ENCODE measurements at places on chromosomes 5 and 9.

GRCh38 chr9:70042461-70043215, 1.0 kb upstream of the MAMDC2 start:
- H3K4me1 ChIP-seq, result peaks cover 8% of the 10 kb centered on the region
- DNase-seq, result no peak
- no peaks in the 10 kb centered on the region for H3K27me3 ChIP-seq

DNA sequence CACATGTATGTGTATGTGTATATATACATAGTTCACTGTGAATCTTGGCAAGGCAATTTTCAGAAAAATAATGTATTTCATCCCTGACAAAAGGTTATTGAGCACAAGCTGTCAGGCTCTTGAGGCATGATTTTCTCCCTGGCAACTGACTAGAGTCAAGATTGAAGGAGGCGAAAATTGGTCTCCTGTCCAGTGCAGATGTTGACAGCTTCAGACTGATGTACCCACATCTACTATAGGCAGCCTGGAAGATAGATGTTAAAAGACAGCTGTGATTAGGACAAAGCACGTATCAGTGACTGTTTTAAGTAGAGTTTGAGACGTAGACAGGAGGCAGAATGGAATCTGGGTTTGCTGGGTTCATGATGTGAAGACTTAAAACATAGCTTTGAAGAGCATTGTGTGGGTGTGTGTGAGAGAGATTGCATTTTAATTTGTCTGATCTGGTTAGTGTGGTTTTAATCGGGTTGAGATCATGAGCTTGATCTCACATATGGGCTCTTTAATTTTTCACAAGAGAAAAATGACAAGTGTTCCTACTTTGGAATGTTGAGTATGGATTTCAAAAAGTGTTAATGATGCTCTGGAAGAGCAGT, 39.1 kb downstream of the CTNNA1 start:
- peaks cover 2% of the 10 kb centered on the region for H3K4me1 ChIP-seq
- no peak overlapping the region for H3K4me3 ChIP-seq
- no peak for DNase-seq
- no peak overlapping the region for H3K27ac ChIP-seq
- peaks cover 10% of the 10 kb centered on the region for H3K36me3 ChIP-seq

DNA sequence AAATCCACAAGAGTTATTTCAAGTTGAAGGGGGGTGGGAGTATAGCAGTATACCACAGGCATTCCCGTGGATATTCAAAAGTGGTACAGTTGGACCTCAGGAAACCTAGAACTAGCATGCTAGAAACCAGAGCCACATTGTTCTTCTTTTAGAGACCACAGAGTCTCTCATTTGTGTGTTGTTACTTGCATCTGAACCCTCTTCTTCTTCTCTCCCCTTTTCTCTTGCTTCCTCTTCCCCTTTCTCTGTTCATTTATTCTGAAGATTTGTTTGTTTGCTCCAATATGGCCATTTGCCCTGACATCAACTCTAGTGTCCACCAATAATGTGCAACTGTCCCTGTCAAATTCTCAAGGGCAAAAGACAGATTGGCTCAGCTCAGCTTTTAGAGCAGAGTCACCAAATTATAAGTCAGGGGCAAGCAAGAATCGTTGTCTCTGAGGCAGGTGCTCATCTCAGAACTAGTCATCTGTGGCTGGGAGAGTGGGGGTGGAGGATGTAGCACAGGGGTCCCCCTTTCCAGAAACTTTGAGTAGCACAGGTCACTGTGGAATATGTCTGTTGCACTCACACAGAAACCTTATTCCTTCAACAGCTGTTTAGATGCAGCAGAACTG, 321.1 kb downstream of the ARRDC3 start:
- H3K36me3 ChIP-seq, result no peaks in the 10 kb centered on the region
- peaks cover 4% of the 10 kb centered on the region for H3K4me1 ChIP-seq
- DNase-seq, result no peak

DNA sequence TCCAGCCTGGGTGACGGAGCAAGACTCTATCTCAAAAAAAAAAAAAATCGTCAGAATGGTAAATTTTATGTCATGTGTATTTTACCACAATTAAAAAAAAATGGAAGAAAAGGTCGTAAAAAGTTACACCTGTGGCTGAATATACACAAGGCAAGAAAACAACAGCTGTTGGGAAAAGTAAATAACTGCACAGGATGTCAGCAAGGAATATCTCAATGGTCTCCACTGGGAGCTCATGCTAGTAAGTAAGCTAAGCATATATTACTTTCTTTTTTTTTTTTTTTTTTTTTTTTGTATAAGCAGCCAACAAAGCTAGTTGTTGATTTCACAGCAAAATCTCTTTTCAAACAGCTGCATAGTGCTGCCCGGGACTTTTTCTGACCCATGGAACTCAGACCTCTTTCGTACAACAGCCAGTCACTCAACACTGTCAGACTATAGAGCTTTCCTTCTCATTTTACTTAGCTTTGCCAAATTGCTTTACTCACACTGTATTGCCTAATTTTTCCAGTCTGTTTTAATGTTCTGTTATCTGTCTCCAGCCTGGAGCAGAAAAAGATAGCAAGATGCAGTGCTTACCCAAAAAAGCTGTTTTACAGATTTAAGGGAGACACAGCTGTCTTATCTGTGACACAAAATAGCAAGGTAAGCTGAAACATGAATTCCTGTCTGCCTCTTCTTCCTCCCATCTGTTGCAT, 175.9 kb downstream of the ENC1 start:
- H3K27me3 ChIP-seq, result no peaks in the 10 kb centered on the region
- H3K27ac ChIP-seq, result no peak overlapping the region
- H3K4me1 ChIP-seq, result no peaks in the 10 kb centered on the region
- no peaks in the 10 kb centered on the region for H3K36me3 ChIP-seq

All from neuronal stem cell (in vitro differentiated cells).